Liver (tissue), 10 donors: ENCODE measurements at places on chromosomes 2 and 18. TPM values are rescaled to one million over a fixed set of nuclear protein-coding genes. Genes with fewer than 3 reads are reported as not detected.
A peak's percentile ranks its signal among the peaks of the same experiment; 100 is the strongest.

DNA sequence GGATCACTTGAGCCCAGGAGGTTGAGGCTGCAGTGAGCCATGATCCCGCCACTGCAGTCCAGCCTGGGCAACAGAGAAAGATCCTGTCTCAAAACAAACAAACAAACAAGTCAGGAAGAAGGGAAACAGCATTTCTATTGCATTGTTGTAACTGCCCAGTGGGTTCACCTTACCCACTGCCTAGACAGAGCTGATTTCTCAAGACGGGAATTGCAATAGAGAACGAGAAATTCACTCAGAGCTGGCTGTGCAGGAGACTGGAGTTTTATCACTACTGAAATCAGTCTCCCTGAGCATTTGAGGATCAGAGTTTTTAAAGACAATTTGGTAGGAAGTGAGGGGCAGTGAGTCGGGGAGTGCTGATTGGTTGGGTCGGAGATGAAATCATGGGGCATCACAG, 24.2 kb upstream of the RTTN start:
- no peak for DNase-seq

GRCh38 chr18:7840411-7840810, 273.3 kb downstream of the PTPRM start:
- DNase-seq, result no peak

DNA sequence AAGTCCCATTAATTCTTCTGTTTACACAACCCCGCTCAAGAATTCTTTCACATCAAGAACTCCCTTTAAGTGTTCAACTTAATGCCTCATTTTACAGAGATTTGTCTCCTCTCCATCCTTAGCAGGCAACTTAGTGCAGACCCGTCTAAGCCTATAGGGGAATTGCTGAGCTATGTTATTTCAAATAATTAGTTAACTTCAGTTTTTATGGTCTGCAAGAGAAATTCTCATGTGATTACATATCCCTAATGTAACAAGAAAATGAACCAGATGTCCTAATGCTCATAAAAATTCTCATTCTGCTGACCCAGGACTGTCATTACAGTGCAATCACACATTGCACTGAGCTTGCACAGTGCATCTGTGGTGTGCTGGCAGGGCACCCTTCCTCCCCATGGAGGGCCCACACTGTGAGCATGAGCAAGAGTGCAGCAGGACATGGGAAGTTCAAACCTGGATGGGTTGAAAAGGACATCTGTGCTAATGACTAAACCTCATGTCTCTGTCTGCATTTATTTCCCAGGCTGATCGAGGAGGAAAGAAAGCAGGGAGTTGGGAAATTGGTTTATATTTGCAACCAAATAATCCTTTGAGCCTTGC, 97.1 kb downstream of the COL5A2 start:
- no peak for DNase-seq

DNA sequence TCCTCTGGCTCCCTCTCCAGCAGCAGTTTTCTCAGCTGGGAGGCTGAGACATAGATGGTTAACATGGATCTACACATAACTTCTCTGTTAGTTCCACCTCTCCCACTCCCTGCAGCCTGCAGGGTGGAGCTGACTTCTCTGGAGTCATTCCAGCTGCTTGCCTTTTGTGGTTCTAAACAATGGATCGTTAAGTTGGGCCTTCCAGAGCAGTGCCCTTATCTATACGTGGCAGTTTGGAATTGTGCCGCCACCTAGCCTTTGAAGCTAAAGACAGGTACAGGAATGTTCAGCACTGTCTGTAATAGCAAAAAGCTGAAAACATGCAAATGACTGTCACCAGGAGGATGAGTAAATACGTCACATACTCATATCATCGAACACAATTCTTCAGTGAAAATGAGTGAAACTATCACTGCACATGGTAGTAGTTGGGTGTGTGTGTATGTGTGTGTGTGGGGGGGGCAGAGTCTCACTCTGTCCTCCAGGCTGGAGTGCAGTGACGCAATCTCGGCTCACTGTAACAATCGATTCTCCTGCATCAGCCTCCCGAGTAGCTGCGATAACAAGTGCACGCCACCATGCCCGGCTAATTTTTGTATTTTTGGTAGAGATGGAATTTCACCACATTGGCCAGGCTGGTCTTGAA, 50.3 kb downstream of the SH2D6 start:
- peak; percentile 42 for DNase-seq

GRCh38 chr2:30732876-30733275, 74.4 kb downstream of the CAPN13 start:
- no peak for DNase-seq

The ZNF804A gene
- 0.37 TPM for total RNA-seq

The GTF2A1L gene
- 0.67 TPM for total RNA-seq

- no peak for DNase-seq
Measured at GRCh38 chr2:207474863-207475485, 54.8 kb upstream of the CREB1 start.

- DNase-seq, result no peak
Measured at GRCh38 chr2:101725515-101726192, 28.1 kb downstream of the MAP4K4 start.
